ENCODE measurements at places on chromosomes 5 and 9.

- ATAC-seq = no peak
Observed at GRCh38 chr9:124786881-124787573, 10.1 kb downstream of the OLFML2A start.

GRCh38 chr9:31336386-31336785, 1048.1 kb upstream of the ACO1 start:
- no peak for ATAC-seq

DNA sequence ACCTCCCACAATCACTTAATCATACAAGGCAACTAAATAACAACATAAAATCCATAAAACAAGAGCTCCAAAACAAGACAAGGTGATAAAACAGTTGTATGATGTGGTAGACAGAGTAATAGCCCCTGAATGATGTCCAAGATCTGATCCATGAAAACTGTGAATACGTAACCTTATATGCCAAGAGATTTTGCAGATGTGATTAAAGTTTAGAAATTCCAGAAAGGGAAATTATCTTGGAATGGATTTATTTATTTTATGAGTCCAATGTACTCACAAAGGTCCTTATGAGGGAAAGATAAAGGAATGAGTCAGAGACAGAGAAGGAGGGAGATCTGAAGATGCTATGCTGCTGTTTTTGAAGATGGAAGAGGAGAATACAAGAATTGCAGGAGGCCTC, 1775.7 kb upstream of the C9orf72 start:
- ATAC-seq = no peak

- ATAC-seq = peak; percentile 1
Observed at GRCh38 chr9:14315875-14316601, 2.1 kb upstream of the NFIB start.

- ATAC-seq = no peak
Observed at GRCh38 chr5:94409440-94409839, 209.0 kb downstream of the KIAA0825 start.

- ATAC-seq = no peak
Observed at GRCh38 chr9:27088981-27089380, 20.0 kb upstream of the TEK start.

- no peak for ATAC-seq
Observed at GRCh38 chr9:2299156-2299842, 284.2 kb downstream of the SMARCA2 start.

DNA sequence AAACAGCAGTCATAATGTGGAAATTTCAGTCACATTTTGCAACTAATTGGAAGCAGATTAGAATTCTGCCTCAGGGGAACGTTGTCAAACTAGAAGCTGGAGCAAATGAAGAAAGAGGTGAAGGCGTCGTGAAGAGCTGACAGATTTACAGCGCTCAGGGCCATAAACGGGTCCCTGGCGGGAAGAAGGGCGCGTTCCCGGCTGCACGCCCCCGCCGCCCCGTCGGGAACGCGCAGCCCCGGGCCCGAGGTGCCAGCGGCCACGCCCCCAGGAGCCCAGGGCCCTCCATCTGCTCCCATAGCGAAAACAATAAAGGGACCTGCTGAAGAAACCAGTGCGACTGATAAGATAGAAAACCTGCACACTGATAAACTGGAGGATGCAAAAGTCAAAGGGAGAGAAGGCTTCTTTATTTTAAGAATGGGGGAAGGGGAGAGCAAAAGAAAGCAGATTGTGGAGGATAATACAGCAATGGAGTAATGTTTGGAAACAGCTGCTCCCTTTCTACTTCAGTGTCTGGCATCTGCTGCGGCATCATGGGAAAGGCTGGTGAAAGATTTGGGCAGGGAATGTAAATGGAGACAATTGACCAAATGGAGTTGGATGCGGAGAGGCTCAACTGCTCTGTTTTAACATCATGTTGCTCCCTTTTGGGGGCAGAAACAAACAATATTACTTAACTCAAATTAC, 11.1 kb downstream of the ZNF608 start:
- peak; percentile 52 for ATAC-seq

DNA sequence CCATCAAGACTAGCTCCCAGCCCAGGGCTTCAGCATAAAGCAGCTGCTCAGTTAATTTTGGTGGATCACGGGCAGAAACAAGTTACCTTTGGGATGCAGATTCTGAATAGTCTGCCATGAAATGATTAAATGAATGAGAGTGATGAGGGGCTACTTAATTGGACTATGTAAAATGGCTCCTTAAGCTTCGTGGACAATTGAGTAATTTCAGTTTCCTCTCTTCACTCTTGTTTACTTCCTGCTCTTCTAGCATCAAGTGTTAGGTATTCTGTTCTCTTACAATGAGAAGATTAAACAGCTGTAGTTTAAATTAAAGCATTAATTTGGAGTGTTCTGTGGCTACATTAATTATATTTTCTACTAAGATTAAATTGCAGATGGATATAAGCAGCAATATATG, 28.1 kb downstream of the PIK3R1 start:
- ATAC-seq = no peak

GRCh38 chr5:142725231-142726187, 39.6 kb upstream of the FGF1 start:
- ATAC-seq = no peak

Data from gastroesophageal sphincter (tissue), 4 donors.